ENCODE measurements at places on chromosomes 5 and 9.

DNA sequence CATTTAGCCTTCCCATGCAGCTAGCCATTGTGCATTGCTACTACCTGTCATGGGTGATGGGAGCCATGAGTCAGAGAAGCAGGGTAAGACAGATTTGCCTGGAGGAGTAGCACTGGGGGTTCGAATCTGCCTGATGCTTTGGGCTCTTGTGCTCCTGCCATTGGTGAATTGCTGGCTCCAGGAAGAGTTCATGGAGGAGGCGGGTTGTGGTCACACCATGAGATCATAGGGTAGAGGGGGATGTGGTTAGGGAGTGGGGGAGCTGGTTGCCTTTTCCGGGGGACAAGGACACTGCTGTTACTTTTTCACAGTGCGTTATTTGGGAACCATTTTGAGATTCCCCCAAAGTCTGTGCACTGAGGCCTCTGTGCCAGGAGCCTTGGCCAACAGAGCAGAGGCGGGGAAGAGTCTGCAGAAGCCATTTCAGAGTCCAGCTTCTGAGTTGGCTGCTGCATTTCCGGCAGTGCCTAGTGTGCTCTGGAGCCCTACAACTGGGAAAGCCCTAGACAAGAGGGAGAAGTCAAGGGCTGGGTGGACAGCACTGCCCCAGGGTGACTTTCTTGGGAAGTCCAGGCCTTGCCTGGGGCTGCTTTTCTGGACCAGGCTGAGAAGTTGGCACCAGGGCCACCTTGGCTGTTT lies 6.2 kb downstream of the ANGPTL2 start:
- no peak for DNase-seq

- no peak for DNase-seq
These were observed 441.8 kb upstream of the SGCD start for GRCh38 chr5:155885199-155885598.

DNA sequence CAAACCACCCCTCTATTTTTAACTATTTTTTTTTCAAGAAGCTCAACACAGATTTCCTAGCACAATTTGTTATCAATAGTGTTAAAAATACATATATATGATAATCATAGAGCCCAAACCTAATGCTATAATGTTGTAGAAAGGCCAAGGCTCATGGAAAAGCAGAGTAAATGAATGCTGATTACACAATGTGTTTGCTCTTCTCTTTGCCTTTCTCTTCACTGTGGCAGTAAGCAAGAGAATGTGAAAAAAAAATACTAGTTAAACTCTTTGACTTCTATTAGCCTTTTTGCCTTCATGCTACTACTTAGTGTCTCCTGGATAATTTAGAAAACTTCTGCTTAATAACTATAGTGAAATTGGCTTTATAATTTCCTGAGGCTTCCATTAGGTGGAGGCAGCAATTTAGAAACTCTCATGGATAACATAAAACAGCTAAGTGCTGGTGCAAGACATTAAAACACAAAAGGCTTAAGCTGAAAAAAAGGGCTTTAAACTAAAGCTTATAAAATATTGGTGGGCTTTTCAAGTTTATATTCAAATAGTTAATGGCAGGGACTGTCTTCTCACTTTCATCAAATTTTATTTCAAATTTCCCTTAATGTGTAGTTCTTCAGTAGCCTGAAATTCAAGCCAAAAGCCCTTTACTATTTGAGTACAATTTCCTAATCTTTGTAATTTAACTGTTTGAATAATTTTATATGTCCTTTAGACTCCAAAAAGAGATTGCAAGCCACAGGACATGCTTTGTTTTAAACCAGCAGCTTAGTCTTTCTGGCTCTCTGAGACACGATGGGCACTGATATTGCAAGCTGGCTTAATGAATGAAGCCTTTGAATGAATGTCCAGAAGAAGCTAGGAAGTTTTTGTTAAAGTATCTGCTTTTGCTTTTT lies 2031.8 kb upstream of the CDH6 start:
- DNase-seq, result no peak

DNA sequence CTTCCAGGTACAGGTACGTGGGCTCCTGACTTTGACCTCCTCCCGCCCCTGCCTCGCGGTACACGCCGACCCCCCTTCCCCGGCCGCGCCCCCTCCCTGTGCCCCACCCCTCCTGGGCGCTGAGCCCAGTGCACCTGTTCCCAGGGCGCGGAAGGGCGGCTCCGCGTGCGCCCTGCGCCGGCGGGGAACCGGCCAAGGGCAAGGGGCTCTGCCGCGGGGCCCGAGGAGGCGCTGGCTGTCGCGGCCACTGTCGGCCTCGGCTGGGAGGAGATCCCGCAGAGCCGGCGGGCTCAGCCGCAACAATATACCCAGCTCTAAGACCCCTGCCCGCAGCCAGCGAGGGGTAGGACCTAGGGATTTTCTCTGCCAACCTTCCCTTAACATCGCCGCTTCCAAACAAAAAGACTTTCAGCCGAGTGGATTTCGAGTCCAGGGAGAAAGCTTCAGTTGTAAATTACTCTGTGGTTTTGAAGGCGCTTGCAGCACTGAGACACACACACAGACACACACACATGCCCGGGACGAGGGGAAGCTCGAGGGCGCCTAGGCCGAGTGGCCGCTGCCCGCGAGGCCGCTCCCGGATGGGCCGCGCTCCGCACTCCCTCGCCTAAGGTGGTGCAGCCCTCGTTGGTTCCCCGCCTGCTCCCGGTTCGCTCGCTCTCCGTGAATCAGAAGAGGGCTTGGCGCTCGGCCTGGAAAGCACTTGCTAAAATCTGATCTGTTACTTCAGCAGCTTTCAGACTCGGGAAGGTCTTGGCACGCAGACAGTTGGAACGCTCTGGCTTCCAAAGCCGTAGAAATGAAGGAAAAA lies 1.2 kb downstream of the FGF18 start:
- no peak for DNase-seq

- DNase-seq, result peak; percentile 20
These were observed 18.7 kb downstream of the HSD17B4 start for GRCh38 chr5:119470851-119471451.

DNA sequence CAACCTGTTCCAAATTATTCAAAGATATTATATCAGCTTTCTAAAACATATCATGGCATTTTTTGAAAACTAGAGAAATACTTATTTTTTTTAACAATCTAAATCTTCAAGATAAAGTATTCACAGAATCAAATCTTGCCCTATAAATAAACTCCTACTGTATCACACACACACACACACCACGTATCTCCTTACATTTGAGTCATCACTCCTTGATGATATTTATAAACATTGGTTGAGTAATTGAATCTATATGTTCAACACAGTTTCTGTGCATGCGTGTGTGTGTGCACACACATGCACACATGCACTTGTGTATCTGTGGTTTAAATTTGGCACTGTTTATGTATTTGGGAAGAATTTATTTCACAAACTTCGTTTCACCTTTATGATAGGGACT lies 1716.4 kb downstream of the EFNA5 start:
- no peak for DNase-seq

GRCh38 chr5:137316346-137316736 lies 182.8 kb downstream of the SPOCK1 start:
- DNase-seq, result no peak

DNA sequence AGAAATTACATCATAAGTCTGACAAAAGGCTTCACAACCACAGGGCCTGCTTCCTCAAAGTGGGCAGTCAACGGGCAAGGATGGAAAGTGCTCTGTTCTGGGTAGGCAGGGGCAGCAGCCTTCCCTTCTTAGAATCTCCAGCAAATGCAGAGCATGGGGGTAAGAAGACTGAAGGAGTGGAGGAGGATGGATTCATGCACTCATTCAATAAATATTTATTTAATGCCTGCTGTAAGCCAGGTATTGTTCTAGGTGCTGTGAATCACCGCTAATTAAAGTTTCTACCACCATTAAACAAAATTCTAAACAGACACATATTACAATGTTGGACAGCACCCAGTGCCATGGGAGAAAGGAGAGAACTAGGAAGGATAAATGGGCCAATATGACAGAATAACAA lies 195.6 kb downstream of the ELAVL2 start:
- no peak for DNase-seq

GRCh38 chr9:71984403-71984802 lies 73.0 kb downstream of the C9orf85 start:
- DNase-seq, result no peak

Measured in WERI-Rb-1 (cell line).